ENCODE measurements at places on chromosomes 12 and 14.

- no peak for DNase-seq
These were observed 316.1 kb downstream of the AACS start for GRCh38 chr12:125381373-125381772.

DNA sequence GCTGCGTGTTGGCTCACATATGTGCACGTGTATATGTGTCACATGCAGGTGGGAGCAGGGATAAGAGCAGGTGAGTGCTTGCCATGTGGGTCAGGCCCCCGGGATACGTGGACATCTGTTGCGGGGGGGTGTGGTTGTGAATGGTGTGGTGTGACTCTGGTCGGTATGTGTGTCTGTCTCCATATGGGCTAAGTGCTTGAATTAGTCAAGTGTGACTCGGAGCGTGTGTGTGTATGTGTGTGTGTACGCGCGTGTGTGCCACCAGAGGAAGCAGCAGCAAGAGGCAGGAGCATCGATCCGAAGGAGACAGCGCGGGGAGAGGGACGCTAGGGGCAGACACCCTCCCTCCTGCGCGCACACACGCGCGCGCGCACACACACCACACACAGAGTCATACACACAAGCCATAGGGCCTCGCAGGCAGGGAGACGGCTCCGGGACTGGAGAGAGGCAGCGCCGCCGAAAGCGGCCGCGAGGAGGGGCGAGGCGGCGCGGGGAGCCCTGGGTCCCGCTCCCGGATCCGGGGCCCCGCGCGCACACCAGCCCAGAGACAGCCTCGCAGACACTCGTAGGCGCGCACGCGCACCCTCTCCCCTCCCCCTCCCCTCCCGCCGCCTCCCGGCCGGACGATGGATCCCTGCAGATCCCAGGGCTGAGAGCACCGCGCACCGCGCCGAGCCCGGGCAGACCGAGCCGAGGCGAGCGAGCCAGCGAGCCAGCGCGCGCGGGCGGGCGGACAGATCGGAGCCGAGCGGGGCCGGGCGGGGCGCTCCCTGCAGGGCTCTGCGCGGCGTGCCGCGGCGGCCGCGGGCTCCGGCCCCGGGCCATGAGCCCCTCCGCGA, at the start of gene ASIC1:
Gene ASIC1, plus strand, starts transcription at position 597 of the 842 bp plus-strand sequence. CDS start 1,171 bp downstream, outside the sequence.
- peak; percentile 76 for DNase-seq

DNA sequence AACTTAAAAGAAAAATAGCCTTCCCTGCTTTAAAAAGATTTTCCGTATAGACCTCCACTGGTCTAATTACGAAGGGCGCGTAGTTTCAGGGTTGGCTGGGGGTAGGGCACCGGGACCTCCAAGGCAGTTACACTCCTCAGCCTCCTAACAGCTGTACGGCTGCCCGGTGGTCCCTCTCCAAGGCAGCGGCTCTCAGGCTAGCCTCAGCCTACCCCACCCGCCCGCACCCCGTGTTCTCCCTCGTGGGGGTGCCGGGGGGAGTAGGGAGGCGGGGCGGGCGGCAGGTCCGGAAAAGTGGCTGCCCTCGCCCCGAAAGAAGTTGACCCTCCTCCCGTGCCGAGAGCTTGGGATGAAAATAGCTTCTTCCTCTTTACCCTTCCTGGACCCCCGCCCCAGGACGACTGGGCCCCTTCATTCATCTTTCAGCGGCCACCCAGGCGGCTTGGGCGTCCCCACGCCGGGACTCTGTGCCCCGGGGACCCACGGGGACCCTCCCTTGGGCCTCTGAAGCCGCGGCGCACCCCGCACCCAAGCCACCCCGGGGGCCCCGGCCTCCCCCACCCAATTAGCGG, 991 bp upstream of the RCOR1 start:
- peak; percentile 54 for DNase-seq

DNA sequence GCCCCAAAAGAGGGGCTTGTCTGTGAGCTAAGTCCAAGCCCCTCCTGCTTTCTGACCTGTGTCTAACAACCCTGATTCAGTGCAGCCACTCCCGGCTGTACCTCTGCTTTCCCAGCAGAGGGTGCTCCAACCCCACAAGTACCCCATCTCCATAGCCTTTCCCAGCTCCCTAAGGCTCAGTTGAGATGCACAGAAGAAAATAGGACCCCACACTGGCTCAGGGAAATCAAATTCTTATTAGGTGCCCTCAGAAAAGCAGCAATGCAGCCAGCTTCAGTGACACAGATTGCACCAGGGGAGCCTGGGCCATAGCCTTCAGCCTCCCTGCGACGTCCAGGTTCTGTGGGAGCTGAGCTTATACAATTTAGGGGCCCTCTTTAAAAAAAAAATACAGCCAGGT, 49.9 kb downstream of the LRRC74A start:
- DNase-seq, result peak; percentile 88

- DNase-seq, result peak; percentile 2
These were observed 502.4 kb upstream of the ATP2B1 start for GRCh38 chr12:90211017-90211416.

- DNase-seq, result no peak
These were observed 60.1 kb downstream of the FSCB start for GRCh38 chr14:44446965-44447364.

- DNase-seq, result no peak
These were observed 11.0 kb downstream of the SOX5 start for GRCh38 chr12:23938422-23938821.

GRCh38 chr12:130563323-130563722, 152.8 kb downstream of the RIMBP2 start:
- no peak for DNase-seq

GRCh38 chr14:102644523-102644922, 52.1 kb downstream of the RCOR1 start:
- DNase-seq, result no peak

- DNase-seq, result no peak
These were observed 647 bp downstream of the OR6C70 start for GRCh38 chr12:55469291-55469690.

- DNase-seq, result peak; percentile 70
These were observed at the start of gene ARHGEF40 for GRCh38 chr14:21070083-21070609. TSS of gene ARHGEF40 (plus strand) at chr14:21070304. CDS start at chr14:21070397, 93 bp downstream.

DNA sequence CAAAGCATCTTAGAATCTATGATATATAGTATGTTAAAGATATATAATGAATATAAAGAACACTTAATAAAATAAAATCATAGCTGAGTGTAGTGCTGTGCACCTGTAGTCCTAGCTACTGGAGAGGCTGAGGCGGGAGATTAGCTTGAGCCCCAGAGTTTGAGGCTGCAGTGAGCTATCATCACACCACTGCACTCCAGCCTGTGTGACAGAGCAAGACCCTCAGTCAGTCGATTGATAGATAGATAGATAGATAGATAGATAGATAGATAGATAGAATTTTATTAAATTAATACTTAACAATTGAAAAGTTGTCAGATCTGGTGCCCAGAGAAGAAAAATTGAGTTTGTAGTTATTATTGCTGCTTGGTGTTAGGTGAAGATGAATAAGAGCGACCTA, 40.0 kb downstream of the CNOT2 start:
- DNase-seq, result no peak

DNA sequence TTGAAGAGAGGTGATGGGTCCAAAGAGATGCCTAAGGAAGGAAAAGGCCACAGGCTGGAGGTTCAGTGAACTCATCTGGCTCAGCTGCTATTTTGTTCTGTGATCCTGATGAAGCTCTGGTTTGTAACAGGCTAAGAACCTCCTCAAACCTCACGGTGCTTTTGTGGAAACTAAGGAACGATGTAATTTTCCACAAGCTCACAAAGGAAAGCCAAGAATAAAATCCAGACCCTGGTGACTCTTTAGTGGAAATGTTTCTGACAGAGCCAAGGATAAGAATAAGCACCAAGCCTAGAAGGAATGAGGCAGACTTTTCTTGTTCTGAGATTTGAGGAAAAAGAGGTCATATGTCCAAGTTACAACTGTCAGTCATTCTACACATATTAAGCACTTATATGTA, 93.6 kb downstream of the SLC24A4 start:
- no peak for DNase-seq

- no peak for DNase-seq
These were observed 156.7 kb downstream of the NTF3 start for GRCh38 chr12:5588591-5588990.

DNA sequence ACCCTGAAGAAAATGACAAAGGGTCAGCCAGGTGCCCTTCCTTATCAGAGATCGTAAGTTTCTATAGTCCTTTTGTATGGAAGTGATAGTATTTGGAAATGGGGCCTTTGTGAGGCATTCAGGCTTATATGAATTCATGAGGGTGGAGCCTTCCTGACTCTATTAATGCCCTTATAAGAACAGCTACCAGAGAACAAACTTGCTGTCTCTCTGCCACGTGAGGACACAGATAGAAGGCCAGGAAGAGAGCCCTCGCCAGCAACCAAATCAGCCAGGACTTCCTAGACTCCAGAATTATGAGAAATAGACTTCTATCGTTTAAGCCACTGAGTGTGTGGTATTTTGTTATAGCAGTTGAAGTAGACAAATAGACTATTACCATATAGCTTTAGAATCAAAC, 36.7 kb downstream of the TRMT5 start:
- no peak for DNase-seq

Data from hepatic stellate cell (primary cell).